D721Med (cell line): ENCODE measurements at places on chromosomes 6 and 20.

DNA sequence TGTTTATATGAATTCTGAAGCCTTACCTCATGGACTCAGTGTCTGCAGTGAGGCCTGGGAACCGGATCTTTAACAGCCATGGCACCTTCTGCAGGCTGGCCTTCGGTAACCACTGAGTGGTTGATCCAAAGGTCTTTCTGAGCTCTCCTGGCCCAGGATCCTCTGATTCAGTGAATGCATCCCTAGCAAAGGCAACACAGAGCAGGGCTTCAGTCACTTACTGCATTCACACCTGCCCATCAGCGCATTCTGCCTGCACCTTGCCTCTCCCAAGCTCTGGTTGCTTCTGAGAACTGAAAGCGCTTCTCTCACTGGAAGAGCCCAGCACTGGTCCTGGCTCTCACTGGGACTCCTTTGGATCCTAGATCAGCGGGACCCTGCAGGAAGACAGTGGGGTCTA is 8.4 kb upstream of the CST9 start:
- no peak for DNase-seq

DNA sequence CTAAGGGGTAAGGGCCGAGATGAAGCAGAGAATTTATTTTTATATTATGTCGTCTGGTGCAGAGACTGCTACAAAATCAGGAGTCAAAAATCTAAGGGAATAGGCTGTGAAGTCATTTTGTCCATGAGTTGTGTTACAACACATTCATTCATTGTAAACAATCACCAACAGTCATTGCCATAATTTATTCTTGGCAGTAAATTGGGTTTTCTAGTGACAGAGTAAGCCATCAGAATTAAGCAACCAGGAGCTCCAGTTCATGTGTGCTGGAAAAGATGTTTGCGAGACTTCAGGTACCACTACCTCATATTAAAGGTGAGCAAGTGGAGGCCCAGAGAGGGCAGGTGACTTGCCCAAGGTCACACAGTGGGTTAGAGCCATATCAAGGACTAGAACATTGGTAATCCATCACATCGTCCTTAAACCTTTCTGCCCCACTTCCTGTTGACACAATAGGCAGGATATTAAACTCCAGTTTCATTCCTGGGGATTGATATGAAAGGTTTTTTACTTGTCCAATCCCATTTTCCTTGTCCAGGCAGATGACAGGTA is 46.0 kb downstream of the E2F3 start:
- DNase-seq, result no peak

DNA sequence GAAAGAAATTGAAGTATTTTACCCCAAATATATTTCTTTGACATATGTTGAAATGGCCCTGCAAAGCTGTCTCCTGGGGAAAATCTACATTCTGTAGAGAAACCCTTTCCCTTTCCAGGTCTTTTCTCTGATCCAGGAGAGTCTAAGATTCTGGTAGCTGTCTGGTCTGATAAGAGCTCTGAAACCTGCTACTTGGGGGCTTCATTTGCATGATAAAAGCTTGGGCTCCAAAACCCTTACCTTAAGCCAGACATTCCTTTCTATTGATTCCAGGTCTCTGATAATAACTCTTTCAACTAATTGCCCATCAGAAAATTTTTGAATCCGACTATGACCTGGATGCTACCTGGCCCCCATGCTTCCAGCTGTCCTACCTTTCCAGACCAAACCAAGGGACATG is 169.2 kb upstream of the C6orf118 start:
- DNase-seq, result no peak

DNA sequence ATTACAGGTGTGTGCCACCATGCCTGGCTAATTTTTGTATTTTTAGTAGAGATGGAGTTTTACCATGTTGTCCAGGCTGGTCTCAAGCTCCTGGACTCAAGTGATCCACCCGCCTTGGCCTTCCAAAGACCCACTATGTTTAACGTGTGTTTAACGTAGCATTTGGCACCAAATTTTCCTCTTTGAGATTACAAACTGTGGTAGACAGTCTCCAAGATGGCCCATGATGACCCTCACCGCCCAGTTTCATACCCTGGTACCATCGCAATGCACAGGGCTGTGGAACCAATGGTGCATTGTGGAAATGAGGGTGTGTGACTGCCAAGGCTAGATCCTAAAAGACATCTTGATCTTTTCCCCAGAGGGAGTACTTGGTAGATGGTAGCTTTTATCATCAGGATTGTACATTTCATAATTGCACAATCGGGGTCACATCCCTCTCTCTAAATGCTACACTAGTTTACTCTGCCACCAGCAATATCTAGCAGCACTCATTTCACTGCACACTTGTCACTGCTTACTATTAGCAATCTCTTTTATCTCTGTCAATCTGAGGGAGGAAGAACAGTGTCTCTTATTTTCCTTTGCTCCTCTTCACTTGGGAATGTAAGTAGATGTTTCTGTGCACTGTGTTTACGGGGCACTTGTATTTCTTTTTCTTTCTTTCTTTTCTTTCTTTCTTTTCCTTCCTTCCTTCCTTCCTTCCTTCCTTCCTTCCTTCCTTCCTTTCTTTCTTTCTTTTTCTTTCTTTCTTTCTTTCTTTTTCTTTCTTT is 96.9 kb downstream of the NOL4L start:
- DNase-seq, result no peak

GRCh38 chr6:170032706-170033309 is 258.1 kb downstream of the DLL1 start:
- no peak for DNase-seq

DNA sequence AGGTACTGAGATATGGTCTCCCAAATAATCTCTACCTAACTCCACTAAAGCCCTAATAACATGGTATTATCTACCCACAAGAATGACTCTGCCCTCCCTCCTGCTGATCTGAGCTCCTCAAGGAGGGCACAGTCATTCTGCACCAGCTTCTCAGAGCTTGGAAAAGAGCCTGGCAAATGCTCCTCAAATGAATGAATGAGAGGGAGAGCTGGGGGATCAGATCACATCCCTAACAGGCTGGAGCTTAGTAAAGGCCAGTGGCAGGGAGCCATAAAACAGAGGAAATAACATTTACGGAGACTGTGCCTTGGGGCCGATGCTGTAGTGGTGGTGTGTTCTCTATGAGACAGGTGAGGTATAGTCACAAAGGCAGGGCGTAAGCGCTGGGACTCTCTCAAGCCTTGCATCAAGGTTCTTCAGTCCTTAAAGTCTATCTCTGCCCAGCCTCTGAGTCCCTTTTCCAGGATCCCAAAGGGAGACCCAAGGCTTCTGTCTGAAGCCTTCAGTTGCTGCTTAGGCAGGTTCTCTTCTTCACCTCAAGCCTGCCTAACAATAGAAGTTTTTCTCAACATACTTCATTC is 7.2 kb upstream of the NNAT start:
- no peak for DNase-seq

GRCh38 chr20:1402149-1402548 is 9.3 kb upstream of the FKBP1A start:
- no peak for DNase-seq

DNA sequence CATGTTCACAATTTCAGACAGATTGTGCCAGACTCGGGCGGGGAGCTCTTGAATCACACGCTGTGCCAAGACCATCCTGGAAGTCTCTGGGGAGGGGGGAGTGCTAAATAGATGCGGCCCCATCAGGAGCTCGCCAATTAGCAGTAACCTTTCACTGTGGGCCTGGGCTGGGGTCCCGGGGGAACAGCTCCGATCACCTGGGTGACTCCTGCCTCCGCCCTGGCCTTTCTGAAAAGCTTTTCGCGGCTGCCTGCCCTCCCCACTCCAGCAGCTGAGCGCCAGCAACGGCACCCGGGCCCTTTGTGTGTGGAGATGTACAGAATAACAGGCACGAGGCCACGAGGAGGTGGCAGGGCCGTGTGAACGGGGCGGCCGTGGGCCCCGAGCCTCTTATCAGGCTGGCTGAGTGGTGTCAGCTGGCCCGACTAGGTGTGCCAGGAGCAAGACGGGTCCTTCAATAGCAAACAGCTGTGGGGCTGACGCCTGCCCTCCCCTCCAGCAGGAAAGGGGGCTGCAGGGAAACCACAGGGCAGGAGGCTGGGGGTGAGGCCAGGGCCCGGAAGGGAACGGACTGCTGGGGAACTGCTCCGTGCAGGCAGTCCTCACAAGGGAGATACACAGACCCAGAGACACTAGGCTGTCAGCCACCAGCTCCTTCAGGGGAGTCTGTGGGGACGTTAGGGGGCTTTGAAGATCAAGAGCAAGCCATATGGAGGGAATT is 56.8 kb downstream of the NOL4L start:
- DNase-seq, result no peak

DNA sequence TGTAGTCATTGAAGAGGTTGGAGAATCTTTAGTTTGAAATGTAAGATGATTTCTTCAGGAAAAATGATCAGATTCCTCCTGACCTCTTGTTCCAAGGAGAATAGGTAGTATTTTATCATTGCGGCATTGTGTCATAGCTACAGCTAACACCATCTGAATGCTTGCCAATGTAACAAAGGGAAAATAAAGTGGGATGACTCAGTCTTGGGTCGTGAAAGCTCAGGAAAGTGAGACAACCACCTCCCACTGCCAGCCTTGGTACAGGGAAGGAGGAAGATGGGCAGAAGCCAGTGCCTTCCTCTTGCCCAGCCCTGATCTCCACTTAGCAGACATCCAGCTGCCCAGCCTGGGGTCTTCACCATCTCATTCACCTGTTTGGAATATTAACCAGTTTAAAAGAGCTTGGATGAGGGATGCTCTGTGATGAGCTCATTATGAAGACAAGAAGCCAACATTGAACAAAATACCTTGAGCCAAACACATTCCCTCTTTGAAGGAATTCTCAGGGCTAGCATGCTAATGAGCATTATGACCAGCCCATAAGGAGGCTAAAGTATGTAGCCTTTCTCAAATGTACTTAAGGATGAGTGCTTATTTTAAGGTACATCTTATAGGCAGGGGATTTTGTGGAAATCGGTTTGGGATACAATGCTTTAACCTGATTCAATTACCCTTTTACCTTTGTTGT is 40.0 kb upstream of the APCDD1L start:
- no peak for DNase-seq

DNA sequence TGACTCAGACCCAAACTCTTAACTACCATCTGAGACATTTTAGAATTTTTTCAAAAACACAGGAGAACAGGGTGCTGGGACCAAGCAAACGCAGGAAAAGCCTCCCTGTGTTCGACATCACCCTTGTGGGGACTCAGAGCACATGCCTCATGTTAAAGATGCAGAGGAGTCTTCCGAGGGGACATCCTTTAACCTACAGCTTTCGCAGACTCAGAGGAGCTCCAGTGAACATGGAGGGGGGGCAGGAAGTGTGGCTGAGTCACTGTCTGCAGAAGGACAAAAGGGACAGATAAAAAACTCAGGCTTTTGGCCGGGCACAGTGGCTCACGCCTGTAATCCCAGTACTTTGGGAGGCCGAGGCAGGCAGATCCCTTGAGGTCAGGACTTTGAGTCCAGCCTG is 15.1 kb downstream of the BMP7 start:
- no peak for DNase-seq
